ENCODE measurements at places on chromosomes 3 and 15. TPM values are rescaled to one million over a fixed set of nuclear protein-coding genes. Genes with fewer than 3 reads are reported as not detected.

Gene WDR93
- 0.20 TPM for total RNA-seq

Gene ST8SIA2
- 0.57 TPM for total RNA-seq

Gene FOXB1
- total RNA-seq, result not detected

Gene EEF1AKMT4
- total RNA-seq, result 12.2 TPM

Gene IL5RA
- not detected for total RNA-seq

Gene FRMD4B
- 1.4 TPM for total RNA-seq

Gene TNK2
- 18.7 TPM for total RNA-seq

Gene FEM1B
- 26.5 TPM for total RNA-seq

Gene TNNC1
- total RNA-seq, result 1.4 TPM

Gene CADPS
- total RNA-seq, result not detected

Gene ALCAM
- total RNA-seq, result 71.1 TPM

Gene BDH1
- total RNA-seq, result 2.5 TPM

Gene PTX3
- total RNA-seq, result 0.80 TPM

Gene KLHL40
- total RNA-seq, result not detected

Gene FRMD5
- 3.9 TPM for total RNA-seq

Gene EAF2
- total RNA-seq, result 2.8 TPM

Gene ATP10A
- 6.8 TPM for total RNA-seq

Gene RNF111
- 23.7 TPM for total RNA-seq

Gene GOLGA6D
- total RNA-seq, result not detected

Gene ZPLD1
- total RNA-seq, result 0.05 TPM

Gene ACAN
- total RNA-seq, result 0.21 TPM

All from A549 treated with DMSO at 1 μM for 4 hours (cell line).